Right renal pelvis (tissue), 4 donors: ENCODE measurements at places on chromosomes 5 and 9. TPM values are rescaled to one million over a fixed set of nuclear protein-coding genes. Genes with fewer than 3 reads are reported as not detected.

Gene FAM153A
- 0.34 TPM for polyA plus RNA-seq

DNA sequence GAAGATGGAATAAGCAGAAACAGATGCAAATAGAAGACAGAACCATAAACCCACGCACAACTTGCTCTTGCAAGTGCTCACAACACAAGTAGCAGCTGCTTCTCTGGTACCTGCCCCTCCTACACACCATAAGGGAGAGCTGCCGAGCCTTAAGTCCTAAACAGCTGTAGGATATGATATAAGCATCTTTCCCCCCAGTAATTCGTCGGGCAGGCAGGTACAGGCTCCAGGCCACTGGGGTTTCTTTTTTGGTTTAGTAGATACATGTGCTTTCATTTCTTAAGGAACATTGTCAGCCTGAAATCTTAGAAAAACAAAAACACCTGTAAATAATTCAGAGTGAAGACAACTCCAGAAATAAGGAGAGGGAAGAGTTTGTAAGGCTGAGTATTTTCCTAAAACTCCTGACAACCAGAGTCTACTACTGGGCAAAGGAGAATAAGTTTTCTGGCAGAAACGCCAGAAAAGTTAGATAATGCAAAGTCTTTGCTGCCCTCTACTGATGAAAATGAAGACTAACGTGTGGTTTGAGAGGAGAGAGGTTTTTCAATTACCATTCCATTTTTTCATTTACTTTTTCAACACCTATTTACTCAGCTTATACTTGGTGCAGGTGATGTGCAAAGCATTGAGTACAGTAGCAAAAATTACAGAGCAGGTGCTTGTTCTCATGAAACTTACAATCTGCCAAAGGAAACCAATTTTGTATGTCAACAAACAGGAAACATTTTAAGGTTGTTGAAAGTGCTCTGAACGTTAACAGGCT lies 20.1 kb upstream of the TCERG1 start:
- no peak for DNase-seq

DNA sequence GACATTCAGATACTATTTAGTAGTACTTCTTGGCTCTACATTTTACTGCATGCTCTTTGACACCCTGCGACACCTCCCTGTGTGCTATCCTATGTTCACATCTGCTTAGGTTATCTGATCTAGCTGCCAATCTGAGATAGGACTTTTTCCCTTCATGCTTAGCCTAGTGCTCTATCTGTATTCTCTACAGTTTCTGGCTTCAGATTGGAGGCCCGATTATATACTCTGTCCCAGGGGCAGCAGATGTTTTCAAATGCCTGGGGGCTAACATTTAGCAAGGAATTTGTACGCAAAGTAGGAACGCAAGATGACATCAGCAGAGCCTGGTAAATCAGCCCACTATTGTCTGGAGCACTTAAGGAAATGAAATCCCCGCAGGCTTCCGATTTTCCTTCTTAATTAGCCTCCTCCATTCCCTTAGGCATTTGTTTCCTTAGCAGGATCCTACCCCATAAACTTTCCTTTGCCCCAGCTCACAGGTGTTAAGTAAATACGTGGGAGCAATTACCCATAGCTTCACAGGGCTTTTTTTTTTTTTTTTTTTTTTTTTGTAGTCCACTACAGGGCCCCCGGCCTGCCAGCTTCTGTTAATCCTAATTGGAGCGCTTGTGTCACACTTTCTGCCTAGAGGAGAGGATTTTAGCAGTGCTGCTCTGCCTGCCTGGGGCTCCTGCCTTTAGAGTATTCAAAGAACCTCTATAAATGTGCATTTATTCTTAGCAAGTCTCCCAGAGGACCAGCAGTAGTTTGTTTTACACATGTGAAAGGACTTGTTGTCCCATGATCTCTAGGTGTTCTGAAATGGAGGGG lies 61.1 kb upstream of the LPAR1 start:
- DNase-seq, result no peak

- DNase-seq, result no peak
These were observed 23.9 kb downstream of the B4GALT1 start for GRCh38 chr9:33143241-33143661.

Gene SKP2
- 45.9 TPM for polyA plus RNA-seq

Gene ANKRD55
- polyA plus RNA-seq, result 1.5 TPM
